ENCODE measurements at places on chromosomes 4 and X. TPM values are rescaled to one million over a fixed set of nuclear protein-coding genes. Genes with fewer than 3 reads are reported as not detected.

- no peak for DNase-seq
These were observed 23.3 kb downstream of the PKD2 start for GRCh38 chr4:88030565-88031310.

DNA sequence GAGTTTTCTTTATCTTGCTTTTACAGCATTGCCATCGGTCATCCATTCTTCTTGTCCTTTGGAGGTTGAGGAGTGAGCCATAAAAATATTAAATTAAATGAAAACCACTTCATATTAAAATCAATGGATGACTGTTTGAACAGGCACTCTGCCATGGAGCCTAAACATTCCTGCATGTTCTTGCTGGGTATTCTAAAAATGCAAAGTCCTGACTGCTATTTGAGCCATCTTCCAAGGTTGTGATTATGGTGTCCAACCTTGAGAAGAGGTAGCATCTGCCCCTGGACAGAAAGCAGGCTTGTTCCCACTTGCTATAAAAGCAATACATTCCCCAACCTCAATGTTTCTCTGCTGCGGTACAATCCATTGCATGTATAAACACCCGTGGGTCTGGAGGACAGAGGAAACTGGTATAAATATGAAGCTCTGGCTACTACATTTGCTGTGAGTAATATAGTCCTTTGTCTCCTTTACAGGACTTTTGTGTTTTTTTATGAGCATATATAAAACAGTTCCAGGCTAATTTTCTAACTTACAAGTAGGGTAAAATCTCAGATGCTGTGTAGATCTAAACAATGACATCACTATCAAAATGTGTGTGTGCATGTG lies 70.9 kb upstream of the FAT4 start:
- no peak for DNase-seq

RAB9B gene
- total RNA-seq = 20.0 TPM

GRCh38 chrX:136829413-136829812 lies 48.7 kb upstream of the ARHGEF6 start:
- no peak for DNase-seq

- no peak for DNase-seq
These were observed 12.5 kb downstream of the L1CAM start for GRCh38 chrX:153873282-153874084.
